Liver (tissue), 10 donors: ENCODE measurements at places on chromosomes 16 and 17.

- peak; percentile 62 for DNase-seq
Observed at GRCh38 chr17:17077861-17078732, 35.8 kb downstream of the MPRIP start.

- DNase-seq: no peak
Observed at GRCh38 chr16:3642397-3643094, 11.9 kb upstream of the DNASE1 start.

- no peak for DNase-seq
Observed at GRCh38 chr17:21089145-21089544, 37.6 kb upstream of the DHRS7B start.

DNA sequence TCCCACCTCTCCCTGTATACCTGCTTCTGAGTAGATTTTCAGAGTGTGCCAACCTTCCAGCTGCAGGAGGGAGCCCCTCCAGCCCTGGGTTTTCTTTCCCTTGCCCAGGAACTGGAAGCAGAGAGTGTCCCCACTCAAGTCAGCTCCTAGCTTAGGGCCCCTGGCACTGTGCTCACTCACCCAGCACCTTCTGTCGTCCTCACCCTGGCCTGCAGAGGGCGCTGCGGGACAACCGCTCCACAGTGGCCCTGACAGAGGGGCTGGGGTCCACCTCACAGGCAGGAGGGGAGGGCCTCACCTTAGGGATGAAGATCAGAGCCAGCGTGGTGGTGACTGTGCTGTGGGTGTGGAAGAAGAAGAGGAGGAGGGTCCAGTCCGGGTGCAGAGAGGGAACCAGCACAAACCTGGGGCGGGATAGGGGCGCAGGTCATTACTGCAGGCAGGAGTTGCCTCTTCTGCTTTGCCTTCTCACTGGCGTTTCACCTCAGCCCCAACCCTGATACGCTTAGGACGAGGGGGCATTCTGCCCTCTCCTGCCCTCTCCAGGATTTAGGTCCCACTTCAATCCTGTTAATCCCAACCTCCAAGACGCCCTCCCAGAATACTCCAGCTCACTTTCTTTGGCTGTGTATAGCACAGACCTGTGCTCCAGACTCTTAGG lies 10.0 kb downstream of the GPR179 start:
- DNase-seq: peak; percentile 70

DNA sequence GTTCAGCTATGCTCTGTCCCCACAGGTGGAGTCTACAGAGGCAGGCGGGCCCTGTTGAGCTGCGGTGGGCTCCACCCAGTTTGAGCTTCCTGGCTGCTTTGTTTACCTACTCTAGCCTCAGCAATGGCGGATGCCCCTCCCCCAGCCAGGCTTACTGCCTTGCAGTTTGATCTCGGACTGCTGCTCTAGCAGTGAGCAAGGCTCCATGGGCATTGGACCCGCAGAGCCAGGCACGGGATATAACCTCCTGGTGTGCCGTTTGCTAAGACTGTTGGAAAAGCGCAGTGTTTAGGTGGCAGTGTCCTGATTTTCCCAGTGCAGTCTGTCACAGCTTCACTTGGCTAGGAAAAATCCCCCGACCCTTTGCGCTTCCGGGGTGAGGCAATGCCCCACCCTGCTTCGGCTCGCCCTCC lies 89.1 kb downstream of the BCAS3 start:
- DNase-seq: no peak

GRCh38 chr16:75305364-75306098 lies 54.1 kb upstream of the BCAR1 start:
- peak; percentile 43 for DNase-seq

GRCh38 chr17:56641894-56642293 lies 48.4 kb downstream of the NOG start:
- no peak for DNase-seq

- DNase-seq: no peak
Observed at GRCh38 chr16:912322-912683, 58.5 kb downstream of the LMF1 start.

- DNase-seq: no peak
Observed at GRCh38 chr16:56272583-56272894, 81.2 kb downstream of the GNAO1 start.

DNA sequence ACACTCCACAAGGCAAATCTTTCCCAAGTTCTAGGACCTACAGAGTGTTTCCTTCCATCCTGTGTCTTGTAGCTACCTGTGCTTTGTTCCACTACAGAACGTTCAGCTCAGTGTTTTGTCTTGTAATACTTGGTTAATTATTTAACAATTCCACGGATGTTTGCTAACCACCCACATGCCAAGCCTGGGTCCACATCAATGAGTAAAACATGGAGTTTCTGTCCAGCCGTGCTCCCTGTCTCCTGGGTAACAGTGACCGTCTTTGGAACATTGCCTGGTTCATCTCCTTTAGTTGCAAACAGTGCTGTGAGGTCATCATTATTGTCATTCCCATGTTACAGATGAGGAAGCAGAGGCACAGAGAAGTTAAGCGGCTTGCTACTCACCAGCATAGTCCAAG lies 41.3 kb downstream of the IRF8 start:
- DNase-seq: no peak

GRCh38 chr16:72957303-72958277 lies 90.3 kb downstream of the ZFHX3 start:
- DNase-seq: no peak

DNA sequence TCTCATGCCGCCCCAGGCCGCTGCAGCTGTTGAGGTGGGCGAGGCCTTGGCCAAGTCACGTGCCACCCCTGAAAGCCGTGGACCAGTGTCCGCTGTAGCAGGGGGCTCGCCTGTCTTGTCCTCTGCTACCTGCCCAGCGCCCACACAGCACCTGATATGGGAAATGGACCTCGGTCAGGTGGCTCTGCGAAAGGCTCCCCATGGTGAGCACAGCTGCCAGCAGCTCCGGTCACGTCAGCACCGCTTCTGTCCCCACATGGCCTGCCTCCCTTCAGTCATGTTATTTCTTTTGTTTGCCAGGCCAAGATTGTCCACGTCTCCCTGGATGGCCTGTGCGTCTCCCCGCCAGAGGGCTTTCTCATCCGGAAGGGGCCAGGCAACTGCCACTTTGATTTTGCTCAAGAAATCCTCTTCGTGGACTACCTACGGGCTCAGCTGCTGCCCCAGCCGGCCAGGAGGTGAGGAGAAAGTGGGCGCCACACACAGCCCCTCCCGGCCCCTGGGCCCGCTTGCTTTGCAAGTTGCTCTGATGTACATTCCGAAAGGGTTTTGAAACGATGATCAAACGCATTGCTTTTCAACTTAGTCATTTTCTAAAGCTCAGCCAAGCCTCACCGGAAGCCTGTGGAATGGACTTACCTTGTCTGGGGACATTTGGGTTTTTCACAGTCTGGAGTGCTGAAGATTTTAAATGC lies 219.8 kb downstream of the KATNIP start:
- DNase-seq: no peak

GRCh38 chr17:66351033-66351432 lies 48.6 kb downstream of the PRKCA start:
- no peak for DNase-seq

- no peak for DNase-seq
Observed at GRCh38 chr16:57325458-57325857, 33.1 kb upstream of the CCL22 start.

DNA sequence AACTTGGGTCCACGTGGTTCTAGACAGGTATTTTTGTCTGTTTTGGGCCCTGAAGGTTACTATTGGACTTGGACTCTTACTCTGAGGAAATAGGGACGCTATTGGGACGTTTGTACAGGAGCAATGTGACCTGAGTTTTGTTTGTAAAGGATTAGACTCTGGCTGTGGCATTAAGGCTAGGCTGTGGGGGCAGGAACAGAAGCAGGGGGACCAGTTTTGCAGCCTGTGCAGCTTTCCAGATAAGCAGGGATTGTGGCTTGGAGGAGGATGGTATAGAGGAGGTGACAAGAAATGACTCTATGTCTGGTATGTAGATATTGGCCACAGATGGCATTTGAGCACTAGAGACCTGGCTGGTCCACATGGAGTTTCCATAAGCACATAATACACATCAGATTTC lies 12.8 kb downstream of the NOD2 start:
- DNase-seq: no peak

GRCh38 chr16:12061336-12062055 lies 85.0 kb downstream of the SNX29 start:
- DNase-seq: no peak

GRCh38 chr17:71398025-71398424 lies 722.8 kb upstream of the SOX9 start:
- DNase-seq: no peak

DNA sequence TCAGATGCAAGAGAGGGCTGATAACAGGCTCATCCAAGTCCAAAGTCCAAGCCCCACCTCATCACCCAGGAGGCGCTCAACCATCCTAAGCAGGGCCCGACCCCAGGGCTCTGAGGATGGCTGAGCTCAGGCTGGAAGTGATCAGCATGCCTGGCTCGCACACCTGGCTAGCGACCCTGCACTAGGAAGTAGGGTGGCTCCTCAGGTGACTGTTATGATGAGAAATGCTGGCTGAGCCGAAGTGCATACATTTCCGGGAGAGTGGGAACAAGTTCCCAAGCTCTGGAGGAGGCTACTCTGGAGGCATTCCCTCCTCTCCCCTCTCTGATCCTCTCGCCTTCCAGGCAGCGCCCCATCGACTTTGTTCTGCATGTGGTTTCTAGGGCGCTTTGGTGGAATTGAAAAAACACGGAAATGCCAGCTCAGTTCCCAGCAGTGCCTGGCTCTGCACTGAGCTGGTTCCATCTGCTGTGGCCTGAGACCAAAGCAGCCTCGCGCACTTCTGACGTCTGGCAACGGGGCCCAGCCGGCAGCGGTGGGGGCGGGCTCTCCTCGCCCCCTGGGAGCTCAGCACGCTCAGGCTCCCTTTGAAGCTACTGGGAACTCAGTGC lies 130.3 kb downstream of the IRF8 start:
- no peak for DNase-seq

DNA sequence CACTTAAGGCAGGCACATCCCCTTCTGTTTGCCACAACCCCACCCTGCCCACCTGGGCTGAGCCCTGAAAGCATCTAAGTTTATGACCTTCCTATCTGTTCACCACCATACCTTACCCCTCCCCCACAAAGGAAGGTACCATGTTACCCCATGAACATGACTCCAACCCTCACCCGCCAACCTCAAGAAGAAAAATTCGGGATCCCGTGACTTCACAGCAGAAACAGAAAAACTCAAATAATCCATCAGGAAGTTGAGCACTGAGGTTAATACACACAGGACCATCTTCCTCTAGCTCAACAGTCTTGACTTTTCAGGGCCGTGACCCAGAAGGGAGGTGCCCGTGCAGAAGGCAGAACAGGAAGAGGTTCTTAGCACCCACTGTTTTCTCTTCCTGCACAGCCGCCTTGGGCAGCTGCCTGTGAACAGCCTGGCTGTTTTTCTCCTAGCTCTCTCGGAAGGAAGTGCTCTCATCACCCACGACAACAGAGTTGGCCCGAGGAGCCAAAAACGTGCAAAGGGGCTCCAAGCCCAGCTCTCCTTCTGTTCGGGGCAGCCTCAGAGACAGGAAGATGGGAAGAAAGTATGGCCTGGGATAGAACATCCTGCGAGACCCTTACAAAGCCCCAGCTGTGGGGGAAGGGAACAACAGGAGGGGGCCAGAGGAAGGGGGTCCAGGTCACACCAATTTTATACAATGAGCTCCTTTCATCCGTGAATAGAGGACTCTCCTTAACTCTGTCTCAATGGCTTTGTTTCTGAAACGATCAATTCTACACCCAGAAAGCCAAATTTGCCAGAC lies 101.1 kb downstream of the XYLT1 start:
- no peak for DNase-seq

GRCh38 chr17:4004517-4005295 lies 40.5 kb upstream of the ATP2A3 start:
- peak; percentile 71 for DNase-seq

DNA sequence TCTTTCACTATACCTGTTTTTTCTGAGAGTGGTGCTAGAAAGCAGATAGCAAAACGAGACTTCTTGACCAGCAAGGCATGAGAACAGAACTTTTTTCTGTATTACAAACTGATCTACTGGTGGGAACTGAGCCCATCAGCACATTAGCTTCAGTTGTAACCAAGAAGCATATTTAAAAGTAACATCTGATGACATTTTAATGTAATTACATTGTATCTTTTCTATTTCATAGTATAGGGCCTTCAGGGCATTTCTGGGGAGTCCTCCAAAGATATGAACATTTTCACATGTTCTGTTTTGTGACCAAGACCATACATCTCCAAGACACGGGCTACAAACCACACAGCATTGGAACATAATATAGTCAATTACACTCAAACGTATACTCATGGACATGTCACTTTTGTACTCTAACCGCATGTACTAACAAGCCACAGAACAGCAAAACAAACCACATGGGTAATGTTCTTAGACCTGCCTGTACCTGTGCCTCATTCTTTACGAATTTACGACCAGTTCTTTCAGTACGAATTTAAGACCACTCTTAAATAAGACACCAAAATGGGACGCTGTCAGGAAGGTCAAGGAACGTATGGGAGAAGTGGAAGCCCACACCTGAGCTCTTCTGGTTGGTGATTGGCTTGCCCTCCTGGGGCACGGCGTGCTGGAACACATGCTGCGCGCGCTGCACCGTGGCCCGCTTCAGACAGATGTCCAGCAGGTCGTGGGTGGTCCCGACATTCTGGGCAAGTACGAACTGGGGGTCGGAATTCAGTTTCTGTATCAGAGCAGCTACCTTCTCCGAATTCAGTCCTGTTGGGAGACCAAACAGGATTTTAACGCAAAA lies 825 bp downstream of the BLMH start:
- DNase-seq: peak; percentile 59
